ENCODE measurements at places on chromosomes 1 and 21.

- no peak for DNase-seq
Observed at GRCh38 chr1:32341971-32342370, 5.9 kb upstream of the MARCKSL1 start.

DNA sequence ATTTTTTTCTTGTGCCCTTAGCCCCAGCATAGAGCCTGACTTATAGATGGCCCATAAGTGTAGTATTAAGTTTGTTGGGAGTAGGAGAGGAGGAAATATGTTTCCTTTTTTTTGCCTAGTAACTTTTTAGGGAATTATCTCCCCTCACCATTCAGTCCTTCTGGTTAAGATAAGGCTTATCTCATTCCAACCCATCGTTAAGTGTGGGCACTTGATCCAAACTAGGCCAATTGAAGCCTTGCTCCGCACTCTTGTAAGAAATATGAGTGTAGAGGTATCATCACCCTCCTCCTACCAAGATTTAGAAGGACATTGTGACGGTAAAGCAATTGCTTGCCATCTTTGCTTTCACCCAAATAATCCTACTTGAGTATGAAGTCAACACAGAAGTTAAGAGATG is 8.8 kb upstream of the FGGY start:
- no peak for DNase-seq

DNA sequence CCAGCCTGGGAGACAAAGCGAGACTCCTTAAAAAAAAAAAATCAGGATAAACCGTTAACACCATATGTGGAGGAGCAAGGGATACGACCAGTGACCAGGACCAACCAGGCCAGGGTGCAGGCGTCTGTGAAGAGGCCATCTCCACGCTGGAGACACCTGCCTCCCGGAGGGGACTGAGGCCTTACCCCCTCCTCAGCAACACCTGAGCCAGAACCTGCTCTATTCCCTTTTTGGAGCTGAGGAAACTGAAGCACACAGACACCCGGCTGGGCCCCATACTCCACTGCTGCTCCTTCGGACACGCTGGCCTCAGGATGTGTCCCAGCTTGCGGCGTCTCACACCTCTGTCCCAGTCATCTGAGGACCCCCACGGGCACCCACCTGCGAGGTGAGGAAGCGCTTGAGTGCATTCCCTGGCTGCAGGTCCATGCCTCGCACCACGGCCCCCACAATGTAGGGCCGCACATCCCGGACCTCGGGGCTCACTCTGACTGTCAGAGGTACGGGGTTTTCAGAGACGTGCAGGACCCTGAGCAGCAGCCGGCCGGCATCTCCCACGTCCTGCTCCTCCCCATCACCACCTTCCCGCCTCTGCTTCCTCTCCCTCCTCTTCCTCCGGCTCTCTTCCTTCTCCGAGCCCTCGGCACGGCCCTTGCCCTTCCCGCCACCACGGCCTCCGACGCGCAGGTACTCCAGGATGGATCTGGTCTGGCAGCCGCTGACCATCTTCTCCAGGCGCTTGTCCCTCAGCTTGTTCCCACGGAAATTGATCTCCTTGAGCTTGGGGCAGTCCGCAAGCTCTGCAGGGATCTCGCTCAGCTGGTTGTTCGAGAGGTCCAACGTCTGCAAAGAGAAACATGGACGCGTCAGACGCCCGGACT is 9.6 kb downstream of the LRRC47 start:
- no peak for DNase-seq

DNA sequence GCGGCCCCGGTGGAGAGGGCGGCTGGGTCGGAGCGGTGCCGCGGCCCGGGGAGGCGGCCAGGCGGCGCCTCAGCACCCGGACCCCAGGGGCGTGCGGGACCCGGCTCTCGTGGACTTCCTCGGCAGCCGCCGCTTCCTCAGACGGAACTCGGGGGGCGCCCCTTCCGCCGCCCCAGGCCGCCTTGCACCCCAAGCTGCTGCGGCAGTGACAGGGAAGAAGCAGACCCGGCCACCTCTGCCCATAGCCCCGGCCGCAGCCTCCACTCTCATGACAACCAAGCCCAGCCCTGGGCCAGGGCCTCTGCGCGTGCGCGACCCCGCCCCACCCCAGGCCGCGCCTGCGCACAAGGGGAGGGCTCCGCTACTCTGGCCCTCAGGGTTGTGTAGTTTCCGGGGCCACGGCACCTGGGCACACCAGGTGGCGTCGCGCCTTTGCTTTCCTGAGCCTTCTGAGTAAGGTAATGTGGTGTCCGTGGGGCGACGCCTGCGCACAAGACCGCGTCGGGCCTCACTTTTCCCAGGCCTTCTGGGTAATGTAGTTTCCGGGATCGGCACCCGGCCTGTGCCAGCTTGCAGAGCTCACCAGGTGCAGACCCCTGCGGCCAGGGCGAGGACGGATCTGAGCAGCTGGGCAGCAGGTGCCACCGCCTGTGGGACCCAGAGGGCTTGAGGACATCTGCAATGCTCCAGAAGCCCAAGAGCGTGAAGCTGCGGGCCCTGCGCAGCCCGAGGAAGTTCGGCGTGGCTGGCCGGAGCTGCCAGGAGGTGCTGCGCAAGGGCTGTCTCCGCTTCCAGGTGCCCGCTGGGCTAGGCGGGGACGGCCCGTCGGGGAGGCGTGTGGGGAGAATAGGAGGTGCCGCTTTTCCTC is at the start of the genes CEP104 and DFFB:
CEP104 (minus strand) TSS at position 289 of the 868 bp plus-strand sequence. CDS start 4,804 bp downstream, outside the sequence.
DFFB (plus strand) TSS at position 554 of the 868 bp plus-strand sequence; CDS start at position 682, 128 bp downstream.
- peak; percentile 100 for DNase-seq

DNA sequence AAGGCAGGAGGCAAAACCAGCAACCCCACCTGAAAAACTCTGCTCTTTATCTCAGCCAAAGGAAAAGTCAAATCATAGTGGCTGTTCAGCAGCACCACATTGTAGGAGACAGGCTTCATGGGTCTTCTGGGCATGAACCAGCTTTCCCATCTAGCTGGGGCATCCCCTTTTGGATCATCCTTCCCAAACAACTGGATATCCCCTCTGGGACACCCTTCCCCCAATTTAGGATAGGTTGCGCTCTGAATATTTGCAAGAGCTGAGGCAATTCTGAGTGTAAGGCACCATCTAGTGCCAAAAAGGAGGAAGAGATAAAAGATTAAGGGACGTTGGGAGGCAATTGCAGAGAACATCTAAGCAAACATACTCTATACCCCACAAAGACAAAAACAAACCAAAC is 295.8 kb downstream of the MATN1 start:
- no peak for DNase-seq

DNA sequence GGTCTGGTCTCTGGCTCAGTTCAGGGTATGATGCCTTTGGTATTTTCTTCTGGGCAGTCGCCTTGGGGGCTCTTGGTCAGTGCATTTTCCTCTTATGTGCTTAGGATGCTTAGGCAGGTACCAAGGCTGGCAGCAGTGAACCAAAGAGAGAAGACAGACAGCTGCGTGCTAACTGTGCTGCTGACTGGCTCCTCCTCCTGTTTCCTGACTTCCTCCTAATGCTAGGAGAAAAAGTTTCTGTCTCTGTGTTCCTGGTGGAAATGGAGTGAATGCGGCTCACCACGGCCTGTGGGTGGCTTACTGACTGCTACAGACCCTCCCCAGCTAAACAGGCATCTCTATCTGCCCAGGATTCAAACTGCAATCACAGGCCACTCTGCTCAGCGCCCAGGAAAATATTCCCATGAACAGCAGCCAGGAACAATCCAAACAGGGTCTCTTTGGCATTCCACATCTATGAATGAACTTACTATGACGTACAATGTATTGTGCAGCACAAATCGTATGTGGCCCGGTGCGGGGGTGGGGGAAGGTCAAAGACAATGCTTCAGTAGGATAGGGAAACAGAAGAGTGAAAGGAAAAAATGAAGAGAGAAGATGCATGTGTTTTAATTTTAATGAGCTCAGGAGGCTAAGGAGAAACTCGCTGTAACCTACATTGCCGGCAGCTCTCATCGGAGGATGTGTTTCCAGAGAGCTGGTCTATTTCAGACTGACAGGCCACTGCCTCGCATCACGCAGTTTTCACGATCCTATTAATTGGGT is 2.8 kb downstream of the ABCG1 start:
- DNase-seq, result no peak

DNA sequence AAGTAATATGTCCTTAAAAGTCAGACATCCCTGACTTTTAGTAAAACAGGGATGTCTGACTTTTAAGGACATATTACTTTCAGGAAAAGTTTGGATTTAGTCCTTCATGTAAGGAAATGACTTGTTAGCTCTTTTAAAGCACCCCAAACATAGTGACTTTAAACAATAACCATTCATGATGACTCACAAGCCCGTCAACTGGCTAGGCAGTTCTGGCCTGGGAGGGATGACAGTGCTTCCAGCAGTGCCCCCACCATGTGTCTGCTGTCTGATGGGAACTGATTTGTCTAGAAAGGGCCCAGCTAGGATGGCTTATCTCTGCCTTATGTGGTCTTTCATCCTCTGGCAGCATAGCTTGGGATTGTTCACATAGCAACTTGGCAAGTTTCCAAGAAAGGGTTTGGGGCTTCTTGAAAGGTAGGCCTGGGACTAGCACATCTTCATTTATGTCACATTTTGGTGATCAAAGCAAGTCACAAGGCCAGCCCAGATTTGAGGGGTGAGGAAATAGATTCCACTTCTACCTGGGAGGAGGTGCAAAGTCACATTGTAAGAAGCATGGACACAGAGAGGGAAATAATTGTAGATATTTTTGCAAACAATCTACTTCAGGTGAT is 143.5 kb downstream of the C1orf94 start:
- DNase-seq, result no peak

- DNase-seq, result no peak
Observed at GRCh38 chr1:91997607-91998195, 32.1 kb upstream of the EPHX4 start.

- no peak for DNase-seq
Observed at GRCh38 chr21:25568246-25568645, 39.0 kb downstream of the MRPL39 start.

DNA sequence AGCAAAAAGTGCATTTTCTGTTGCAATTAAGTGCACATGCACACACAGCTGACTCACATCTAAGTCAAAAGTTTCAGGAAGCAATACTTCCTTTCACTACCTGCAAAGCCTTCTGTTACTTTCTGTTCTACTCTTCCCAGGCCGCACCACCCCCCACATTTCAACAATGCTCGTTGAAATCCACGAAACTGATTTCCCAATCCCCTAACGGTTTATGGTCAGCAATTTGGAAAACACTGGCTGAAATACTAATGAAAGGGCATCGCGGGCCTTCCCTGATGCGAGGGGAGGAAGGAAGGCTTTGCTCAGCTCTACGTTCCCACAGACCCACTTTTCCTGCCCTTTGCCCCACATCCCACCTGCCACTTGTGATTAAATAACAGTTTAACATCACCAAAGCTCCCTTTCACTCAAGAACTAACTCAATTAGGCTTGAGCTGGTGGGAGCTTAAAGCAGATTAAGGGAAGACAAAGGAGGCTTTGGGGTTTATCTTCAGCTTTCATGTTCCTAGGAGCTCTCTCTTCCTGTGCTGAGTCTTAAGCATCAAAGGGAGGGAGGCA is 243.2 kb upstream of the RAB4A start:
- DNase-seq, result no peak

DNA sequence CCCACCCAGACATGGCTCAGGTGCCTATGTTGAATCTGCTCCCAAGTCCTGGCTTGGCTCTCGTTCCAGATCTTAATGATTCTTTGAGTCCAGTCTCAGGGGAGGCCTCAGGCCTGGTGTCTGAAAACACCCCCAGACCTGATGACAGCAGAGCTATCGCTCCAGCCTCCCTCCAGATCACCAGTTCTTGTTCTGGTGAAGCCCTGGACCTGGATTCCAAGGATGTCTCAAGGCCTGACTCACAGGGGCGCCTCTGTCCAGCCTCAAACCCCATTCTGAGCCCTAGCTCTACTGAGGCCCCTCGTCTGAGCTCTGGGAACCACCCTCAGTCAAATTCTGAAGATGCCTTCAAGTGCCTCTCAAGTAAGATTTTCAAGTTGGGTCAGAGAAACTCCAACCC is 11.4 kb downstream of the MROH7 start:
- DNase-seq, result no peak

- DNase-seq, result no peak
Observed at GRCh38 chr21:39218082-39218409, 34.8 kb upstream of the PSMG1 start.

GRCh38 chr1:172940174-172940855 is 110.4 kb downstream of the TNFSF18 start:
- no peak for DNase-seq

- DNase-seq, result no peak
Observed at GRCh38 chr1:72601035-72601674, 318.8 kb upstream of the NEGR1 start.

- DNase-seq, result no peak
Observed at GRCh38 chr1:236541710-236542109, 17.9 kb downstream of the LGALS8 start.
